GOT3 (cell line): ENCODE measurements at places on chromosomes 3 and 15.

- no peak for DNase-seq
Observed at GRCh38 chr3:183695569-183696364, 1.8 kb upstream of the YEATS2 start.

GRCh38 chr15:57410373-57410772 is 34.1 kb downstream of the CGNL1 start:
- no peak for DNase-seq

DNA sequence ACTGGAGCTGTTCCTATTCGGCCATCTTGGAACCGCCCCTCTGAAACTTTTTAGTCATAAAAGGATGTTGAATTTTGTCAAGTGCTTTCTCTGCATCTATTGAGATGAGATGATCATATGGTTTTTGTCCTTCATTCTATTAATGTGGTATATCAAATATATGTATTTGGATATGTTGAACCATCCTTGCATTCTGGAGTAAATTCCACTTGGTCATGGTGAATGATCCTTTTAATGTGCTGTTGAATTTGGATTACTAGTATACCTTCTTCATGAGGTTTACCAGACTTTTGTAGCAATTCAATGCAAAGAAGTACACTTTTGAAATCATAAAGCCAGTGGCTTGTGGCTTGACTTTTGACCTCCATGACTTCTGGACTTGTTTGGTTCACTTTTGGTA is 33.4 kb upstream of the XRN1 start:
- DNase-seq, result no peak

- DNase-seq, result no peak
Observed at GRCh38 chr3:179957264-179957845, 79.4 kb downstream of the PEX5L start.

- no peak for DNase-seq
Observed at GRCh38 chr3:149245738-149246451, 24.3 kb upstream of the CP start.

DNA sequence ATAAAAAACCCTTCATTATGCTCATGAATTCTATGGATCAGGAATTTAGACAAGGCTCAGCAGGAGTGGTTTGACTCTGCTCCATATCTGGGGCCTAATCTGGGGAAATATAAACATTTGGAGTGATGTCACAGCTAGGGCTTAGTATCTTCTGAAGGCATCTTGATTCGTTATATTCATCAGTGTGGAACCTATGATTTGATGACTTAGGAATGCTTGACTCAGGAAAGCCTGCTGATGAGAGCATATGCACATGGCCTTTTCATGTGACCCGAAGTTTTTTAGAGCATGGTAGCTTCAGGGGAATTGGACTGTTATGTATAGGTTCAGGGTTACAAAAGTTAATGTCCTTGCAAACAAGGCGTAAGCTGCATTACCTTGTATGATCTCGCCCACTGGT is 184.9 kb upstream of the LRRC3B start:
- DNase-seq, result no peak

DNA sequence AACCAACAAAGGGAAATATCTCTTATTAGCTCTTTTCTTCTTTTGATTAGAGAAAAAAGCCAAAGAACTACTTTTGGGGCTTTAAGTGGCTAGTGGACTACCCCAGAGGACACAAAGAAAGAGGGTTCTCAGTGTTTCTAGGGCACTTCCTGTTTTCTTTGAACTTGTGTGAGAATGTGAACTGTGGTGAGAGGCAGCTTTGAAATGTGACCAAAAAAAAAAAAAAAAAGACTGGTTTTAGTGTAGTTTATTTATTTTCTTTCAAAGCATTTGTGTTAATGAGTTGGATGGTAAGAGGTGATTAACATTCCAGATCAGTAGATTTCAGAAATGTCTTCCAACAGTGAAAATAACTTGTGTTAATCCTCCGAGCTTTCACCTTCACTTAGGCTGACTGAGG is 32.4 kb downstream of the SELENOT start:
- no peak for DNase-seq

- no peak for DNase-seq
Observed at GRCh38 chr3:120130656-120131055, 36.4 kb upstream of the GSK3B start.

DNA sequence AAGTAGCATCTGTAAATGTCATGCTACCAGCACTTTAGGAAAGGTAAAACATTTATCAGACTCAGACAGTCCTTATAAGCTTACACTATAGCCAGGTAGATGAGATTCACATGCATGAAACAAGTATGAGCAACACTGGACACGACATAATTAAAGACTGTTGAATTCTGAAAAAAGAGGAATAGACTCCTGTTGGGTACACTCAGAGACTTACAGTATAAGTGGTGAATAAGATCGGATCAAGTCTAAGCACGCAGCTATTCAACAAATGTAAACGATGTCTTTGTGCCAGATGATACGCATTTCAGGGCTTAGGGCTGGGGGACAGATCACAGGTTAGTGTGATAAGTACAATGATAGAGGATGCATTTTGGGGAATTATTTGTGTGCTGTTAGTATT is 43.2 kb upstream of the SPPL2A start:
- DNase-seq, result no peak

- DNase-seq, result no peak
Observed at GRCh38 chr3:52339612-52340011, 23.5 kb downstream of the DNAH1 start.

GRCh38 chr3:145333931-145334330 is 827.1 kb downstream of the PLOD2 start:
- DNase-seq, result no peak

- DNase-seq, result no peak
Observed at GRCh38 chr15:91099616-91099994, 452 bp upstream of the SV2B start.

DNA sequence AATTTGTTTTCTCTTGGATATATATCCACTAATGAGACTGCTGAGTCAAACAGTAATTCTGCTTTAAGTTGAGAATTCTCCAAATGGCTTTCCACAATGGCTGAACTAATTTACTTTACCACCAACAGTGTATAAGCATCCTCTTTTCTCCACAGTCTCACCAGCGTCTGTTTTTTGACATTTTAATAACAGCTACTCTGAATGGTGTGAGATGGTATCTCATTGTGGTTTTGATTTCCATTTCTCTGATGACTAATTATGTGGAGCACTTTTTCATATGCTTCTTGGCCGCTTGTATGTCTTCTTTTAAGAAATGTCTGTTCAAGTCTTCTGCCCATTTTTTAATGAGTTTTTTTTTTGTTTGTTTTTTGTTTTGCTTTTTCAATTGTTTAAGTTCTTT is 206.2 kb downstream of the CTNNB1 start:
- DNase-seq, result no peak

DNA sequence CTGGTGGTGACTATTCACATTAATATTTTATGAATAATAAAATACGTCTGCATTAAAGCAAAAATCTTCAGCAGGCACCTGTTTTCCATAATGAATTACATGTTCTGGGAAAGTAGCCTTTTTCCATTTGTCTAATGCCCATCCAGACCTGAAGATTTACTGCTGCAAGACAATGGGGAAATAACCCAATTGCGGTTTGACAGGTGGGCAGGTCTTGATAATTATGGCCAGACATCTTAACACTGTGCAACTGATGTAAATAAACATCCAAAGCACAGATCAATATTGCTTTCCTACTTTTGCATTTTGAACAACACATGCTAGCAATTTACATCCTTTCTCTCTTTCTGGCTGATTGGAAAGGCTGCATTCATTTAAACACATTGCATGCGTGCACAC is 173.9 kb downstream of the MEIS2 start:
- DNase-seq, result no peak

DNA sequence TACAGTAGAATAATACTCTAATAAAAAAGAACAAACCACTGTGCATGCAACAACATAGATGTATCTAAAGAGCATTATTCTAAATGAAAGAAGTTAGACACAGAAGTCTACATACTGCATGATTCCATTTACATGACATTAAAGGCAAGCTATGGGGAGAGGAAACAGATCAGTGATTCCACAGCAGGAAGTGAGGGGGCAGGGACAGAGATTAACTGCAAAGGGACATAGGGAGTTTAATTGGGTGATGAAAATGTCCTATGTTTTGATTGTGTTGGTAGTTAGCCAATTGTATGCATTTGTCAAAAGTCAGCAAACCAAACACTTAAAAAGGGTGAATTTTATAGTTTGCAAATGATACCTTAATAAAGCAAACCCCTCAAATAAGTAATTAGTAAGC is 13.8 kb downstream of the CRYGS start:
- no peak for DNase-seq

DNA sequence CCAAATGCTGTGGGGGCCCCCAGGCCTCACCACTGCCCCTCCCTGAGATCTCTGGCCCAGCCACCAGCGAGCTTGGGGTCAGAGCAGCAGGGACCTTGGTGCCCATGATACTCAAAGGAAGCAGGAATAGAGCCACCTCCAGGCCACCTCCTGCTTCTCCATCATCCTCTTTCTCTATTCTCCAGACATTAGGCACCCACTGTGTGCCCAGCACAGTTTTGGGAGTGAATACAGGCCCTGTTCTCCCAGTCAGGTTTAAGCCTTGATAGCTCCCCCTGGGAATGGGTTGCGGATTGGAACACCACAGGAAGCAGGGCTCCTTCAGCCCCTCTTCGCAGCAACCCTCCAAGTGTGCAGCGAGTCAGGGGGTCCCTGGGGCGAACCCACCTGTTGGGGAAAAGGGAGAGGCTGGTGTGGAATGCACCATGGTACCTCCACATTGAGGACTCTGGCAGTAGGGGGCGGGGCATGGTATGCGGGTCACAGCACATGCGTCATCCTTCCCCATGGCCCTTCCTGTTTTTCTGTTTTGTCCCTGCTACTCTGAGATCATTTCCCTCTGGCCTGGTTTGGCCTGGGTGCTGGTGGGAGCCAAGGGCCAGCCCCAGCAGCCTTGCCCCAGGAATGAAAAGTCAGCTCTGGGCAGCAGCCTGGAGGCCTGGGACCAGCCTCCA is 14.2 kb upstream of the SEMA3B start:
- DNase-seq, result no peak

GRCh38 chr3:66606868-66607267 is 106.0 kb upstream of the LRIG1 start:
- no peak for DNase-seq

DNA sequence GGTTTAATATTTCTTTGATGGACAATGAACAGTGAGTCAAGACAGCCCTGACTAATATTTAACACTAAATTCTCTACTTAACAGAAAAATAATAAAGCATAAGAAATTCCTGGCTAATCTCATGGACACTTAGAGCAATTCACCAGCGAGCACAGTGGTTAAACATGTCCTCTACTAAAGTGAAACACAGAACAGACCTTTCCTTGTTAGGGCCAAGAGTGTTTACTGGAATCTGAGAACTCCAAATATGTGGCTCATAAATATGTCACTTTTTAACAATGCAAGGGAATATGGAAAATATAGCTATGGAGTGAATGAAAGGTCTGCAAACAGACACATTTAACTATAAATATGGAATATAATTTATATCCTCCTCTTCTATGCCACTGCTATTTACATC is 18.6 kb upstream of the IGSF10 start:
- DNase-seq, result no peak

- no peak for DNase-seq
Observed at GRCh38 chr15:41483115-41483514, 10.6 kb upstream of the ITPKA start.

- DNase-seq, result no peak
Observed at GRCh38 chr3:135895734-135896121, 69.8 kb upstream of the PPP2R3A start.

DNA sequence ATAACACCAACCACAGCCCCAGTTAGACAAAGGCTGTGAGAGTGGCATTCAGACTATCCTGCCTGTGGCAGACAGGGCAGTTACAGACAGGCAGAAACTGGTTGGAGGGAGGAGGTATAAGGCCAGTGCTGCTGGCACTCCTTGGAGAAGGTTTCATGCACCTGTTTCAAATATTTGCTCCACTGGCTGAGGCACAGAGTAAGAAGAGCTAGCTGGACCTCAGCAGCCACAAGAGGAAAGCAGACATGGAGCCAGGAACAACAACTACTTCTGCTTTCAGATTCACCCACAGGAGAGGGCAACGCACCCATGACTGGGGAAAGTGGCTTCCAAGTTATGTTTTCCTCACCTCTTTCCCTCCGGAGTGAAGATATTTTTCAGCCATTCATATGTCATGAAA is 11.5 kb upstream of the PRKAR2A start:
- DNase-seq, result no peak

DNA sequence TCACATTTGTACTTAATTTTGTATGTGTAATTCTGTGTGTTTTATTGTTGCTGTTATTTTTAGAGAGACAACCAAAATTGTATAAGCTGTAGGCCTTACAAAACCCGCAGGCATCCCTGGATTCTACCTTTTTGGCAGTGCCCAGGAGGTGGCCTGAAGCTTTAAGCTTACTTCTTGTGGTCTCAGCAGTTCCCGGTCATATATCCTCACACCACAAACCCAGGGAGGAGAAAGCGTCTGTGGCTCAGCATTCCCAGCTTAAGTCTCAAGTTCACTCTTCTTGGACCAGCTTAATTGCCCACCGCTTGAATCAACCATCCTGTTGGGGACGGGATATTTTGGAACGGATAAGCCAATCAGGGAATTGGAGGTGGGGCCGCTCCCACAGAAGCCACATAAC is 36.7 kb downstream of the C2CD4A start:
- DNase-seq, result no peak

DNA sequence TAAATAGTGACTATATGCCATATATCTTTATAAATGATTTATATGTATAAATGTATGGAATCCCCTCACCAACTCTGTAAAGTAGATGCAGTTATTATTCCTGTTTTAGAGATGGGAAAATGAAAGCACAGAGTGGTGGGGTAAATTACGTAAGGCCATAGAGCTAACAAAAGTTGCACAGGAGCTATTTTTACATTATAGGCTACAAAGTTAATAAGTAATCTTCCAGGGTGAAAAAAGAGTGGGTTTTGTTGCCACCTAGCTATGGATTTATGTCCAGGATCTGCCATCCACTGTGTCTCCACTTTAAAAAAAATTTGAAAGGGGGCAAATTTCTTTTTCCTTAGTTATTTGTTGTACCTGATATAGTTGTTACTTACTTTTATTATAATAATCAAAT is 235.7 kb downstream of the MCTP2 start:
- DNase-seq, result no peak

GRCh38 chr3:170911051-170911450 is 2.6 kb upstream of the EIF5A2 start:
- DNase-seq, result no peak

- no peak for DNase-seq
Observed at GRCh38 chr3:152209060-152209459, 59.7 kb upstream of the MBNL1 start.

GRCh38 chr3:133506215-133506901 is 67.1 kb upstream of the CDV3 start:
- no peak for DNase-seq

GRCh38 chr3:13545952-13546454 is 2.9 kb upstream of the FBLN2 start:
- no peak for DNase-seq

GRCh38 chr15:74307827-74308811 is 59.3 kb downstream of the CYP11A1 start:
- no peak for DNase-seq
